ENCODE measurements at places on chromosomes 6 and 20.
A peak's percentile ranks its signal among the peaks of the same experiment; 100 is the strongest.

DNA sequence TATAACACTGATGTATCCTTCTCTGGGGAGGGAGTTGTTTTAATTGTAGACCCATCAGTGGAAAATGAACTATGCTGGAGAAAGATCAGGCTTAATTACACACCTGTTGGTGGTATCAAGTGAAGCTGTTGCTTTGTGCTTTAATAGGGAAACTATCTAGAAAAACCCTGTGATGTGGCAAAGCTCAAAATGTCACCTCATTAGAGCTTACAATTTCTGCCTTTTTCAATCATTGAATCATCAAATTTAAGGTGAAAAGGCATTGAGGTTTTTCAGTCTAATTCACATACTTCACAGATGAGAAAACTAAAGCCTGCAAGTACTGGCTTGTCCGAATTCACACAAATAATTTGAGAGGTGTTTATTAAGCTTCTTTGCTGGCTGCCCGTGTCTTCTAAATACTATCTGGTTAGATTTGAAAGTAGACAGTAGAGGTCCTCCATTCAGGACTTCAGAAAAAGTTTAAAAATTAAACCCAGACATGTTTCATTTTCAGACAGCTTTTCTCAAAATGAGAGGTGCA, 143.3 kb upstream of the MAP3K7 start:
- DNase-seq, result no peak

GRCh38 chr6:169487579-169488436, 214.0 kb downstream of the WDR27 start:
- no peak for DNase-seq

GRCh38 chr6:166173281-166173951, 5.8 kb upstream of the TBXT start:
- DNase-seq, result no peak

DNA sequence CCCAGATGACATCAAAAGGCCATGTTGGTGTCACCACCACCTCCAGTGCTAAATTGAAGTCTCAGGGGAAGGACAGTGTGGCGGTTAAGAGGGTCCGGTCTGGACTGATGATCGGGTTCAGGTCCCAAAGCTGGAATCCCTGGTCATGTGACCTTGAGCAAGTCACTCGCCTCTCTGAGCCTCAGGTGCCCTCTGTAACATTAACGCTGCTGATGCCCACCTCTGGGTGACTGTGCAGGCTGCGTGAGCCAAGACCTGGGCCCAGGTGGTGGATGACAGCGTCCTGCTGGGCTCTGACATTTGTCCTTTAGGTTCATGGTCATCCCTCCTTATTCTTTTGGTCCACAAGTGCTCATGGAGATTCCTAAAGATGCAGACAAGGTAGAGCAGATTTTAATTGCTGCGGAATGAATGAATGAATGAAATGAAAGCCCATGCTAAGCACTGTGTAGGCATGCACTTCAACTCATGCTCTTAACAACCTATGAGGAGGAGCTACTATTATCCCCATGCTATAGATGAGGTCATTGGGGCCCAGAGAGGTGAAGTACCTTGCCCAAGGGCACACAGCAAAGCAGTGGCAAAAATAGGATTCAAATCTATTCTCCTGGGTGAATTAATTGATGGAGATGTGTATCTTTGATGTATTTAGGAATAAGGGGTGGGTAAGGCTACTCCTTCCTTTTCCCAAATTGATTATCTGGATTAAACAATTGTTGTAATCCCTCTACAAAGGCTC, 649 bp upstream of the BPIFB1 start:
- DNase-seq, result no peak

GRCh38 chr20:22795871-22796270, 211.5 kb upstream of the FOXA2 start:
- no peak for DNase-seq

DNA sequence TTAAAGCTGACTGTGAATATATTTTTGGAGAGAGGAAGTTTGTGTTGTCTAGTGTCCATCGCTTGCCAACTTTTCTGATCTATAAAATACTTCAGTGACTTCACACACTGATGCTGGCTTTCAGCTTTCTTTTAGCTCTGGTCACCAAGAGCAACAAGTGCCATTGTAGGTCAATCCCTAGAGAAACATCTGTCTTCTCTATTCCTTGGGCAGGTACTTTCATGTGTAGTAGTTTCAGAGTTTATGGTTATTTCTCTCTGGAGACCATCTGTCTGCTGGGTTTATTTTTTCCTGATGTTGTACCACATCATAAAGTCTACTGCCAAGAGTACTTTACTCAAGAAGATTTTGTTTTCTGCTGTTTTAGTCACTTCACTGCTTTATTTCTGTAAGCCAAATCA, 249.9 kb downstream of the KHDC1L start:
- DNase-seq, result no peak

DNA sequence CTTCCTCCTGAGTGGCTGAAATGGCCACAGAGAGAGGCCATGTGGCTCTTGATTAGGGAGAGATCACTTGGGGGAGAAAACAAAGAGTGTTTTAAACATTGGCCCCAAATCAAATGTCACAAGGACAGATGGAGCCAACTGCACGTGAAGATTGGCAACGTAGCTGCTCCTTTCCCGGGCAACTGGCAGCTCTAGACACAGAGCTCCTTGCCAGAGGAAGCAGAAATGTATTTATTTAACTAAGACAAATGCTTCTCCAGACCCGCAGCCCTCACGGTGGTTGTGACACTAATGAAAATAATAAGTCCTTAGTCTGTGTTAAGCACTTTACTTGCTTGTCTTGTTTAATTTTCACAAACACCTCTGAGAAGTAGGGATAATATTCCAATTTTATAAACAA, 49.6 kb upstream of the DSN1 start:
- no peak for DNase-seq

DNA sequence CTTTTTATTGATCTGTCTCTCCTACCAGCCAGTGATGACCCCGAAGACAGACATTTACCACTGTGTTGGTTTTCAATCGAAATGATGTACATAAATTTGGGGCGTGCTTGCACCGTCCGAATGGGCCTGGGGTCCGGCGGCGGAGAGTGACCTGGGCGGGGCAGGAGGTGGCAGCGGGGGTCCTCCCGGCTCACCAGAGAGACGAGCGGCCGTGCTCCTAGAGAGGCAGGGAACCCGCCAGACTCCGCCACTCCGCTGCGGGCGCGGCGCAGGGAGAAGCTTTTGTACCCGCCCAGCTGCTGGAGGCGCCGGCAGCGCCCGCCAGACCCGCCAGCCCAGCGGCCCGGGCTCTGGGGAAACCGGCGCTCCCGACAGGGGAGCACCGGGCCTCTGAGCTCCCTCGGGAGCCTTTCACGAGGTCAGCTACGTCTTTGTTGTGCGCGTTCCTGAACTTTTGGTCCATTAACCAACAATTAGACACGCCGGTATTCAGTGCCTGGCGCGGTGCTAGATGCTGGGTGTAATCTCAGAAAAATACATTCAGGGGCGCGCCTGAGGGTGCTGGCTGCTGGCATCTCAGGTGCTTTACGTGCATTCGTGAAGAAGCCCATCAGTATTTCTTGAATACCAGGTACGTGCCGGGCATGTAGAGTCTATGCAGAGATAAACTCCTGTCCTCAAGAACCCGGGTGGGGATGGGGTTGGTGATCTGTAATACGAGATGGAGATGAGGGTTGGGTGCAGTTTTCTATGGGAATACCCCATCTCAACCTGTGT, at the start of gene PGBD1:
Gene PGBD1 (plus strand): TSS at position 285 of the 777 bp plus-strand sequence. CDS start 2,242 bp downstream, outside the sequence.
- DNase-seq, result peak; percentile 92

- DNase-seq, result peak; percentile 49
These were observed 13.9 kb upstream of the KLHL31 start for GRCh38 chr6:53679446-53679933.

- no peak for DNase-seq
These were observed 123.3 kb downstream of the TBC1D32 start for GRCh38 chr6:121210943-121211342.

- no peak for DNase-seq
These were observed 207.3 kb downstream of the COL19A1 start for GRCh38 chr6:70073637-70074036.

GRCh38 chr20:25353747-25354705, 36.6 kb downstream of the ABHD12 start:
- DNase-seq, result no peak

DNA sequence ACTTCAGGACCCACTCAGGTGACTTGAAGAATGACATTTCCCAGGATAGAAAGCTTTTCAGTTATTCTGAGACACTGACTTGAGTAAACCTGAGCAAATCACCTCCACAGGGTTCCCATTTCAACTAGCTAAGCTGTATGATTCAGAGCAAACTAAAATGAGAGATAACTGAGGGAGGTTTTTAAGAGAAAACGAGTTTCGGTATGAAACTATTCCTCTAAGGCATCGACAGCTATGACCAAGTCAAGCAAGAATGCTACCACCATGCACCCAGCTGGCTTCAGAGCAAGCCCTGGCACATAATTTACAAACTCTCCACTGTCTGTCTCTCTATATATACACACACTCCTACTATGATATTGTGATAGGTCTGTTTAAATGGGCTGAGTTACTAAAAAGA, 75.4 kb downstream of the PERP start:
- no peak for DNase-seq

DNA sequence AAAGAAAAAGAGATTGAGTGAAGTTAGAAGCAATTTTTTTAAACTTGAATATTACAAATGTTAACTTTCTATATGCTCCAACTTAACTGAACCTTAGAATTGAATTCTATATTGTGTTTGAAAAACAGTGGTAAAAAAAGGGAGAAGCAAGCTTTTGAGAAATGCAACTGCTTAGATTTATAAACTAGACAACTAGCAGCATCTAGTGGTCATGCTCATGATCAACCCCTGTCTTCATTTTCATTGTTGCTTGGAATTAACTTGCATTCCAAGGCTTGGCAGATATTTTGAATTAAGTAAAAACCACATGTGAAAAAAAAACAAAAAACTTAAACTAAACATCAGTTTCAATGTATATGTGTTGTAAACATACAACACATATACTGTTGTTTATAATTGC, 113.1 kb downstream of the C6orf58 start:
- DNase-seq, result peak; percentile 45

GRCh38 chr20:7155282-7155681, 387.8 kb downstream of the BMP2 start:
- no peak for DNase-seq

DNA sequence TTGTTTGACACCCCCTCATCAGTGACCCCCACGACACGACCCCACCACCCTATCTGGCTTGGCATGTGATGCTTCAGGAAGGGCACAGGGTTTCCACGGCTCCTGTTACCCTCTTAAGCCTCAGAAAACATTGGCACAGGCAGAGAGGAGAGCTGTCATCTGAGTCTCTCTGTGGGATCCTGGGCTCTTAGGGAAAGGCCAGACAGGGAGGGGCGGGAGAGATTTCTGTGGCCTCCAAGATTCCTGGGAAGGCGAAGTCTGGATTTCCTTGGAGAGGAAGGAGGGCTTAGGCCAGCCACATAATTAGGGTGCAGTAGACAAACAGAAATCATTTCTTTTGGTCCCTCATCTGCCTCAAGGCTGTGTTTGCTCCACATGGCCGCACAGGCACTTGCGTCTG, 191.6 kb upstream of the SNX9 start:
- DNase-seq, result no peak

DNA sequence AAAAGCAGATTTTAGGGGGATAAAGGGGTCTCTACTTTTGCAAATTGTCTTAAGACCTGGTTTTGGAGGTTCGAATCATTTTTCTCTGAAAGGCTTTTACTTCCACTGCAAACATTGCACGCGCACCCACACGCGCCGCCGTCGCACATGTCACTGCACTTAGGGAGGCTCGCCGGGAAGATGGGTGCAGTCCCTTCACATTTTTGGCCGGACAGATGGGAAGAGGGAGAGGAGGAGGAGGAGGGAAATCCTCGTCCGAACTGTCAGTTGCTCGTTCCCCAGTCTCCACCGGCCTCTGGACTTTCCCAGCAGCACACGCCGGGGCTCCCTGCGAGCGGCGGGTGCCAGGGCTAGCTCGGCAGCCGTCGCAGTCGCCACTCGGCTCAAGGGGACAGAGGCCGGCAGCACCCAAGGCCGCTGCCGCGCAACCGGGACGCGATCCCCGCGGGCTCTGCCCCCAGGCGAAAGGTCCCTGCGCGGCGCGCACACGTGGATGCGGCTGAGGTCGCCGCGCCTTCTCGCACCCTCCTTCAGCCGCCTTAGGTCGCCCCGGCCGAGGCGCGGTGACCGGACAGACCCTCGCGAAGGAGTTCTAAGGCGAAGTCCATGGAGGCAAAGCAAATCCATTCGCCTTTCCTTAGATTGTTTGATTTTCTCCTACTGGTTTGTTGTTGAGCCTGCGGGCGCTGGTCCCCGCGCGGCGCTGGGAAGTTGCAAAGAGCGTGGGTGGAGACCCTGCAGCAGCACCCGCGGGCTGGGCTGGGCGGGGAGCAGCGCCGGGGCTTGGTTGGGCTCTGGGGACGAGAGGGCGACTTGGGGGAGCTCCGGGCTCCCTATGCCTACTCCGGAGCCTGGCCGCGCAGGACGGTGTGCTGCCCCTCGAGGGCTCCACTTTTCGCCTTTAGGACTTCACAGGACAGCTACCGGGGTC, 1.2 kb downstream of the MYB start:
- DNase-seq, result peak; percentile 67
